ENCODE measurements at places on chromosomes 2 and 18.

DNA sequence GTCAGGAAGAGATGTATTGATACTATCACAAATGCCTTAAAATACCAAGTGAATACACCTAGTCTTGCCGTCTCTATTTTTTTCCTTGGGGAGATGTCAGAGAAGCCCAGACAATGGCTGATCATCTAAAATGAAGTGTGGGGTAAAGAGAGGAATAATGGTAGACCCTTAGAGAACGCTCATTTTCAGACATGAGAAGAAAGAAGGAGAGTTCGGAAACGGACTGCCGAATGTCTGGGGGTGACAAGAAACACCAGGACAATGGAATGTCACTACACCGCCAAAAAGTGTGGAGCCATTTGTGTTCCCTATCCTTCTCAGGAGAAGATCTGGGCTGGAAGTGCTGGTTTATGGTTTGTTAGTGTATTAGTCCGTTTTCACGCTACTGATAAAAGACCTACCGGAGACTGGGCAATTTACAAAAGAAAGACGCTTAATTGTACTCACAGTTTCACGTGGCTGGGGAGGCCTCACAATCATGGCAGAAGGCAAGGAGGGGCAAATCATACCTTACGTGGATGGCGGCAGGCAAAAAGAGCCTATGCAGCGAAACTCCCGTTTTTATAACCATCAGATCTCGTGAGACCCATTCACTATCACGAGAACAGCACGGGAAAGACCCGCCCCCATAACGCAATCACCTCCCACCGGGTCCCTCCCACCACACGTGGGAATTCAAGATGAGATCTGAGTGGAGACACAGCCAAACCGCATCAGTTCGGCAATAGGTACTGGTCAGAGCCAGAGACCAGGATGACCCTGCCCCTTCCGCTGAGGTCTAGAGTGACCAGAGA lies 743.7 kb downstream of the GALR1 start:
- DNase-seq = no peak

DNA sequence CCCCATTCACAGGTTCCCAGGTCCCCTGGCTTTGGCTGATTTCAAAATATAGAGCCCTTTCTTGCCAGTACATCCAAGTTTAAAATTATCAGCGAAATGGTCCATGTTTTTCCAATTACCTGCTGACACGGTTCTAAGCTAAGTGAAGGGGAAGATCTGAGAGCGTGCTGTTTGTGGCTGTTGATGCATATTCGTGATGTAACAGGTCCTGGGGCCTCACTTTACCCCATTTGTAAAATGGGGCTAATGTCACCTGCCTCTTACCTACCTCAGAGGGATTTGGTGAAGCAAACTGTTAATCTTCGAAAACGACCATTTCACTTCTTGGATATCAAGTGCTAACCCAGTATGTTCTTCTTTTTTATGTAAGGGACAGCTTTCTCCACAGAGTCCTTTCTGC lies 33.0 kb downstream of the SLC1A4 start:
- no peak for DNase-seq

- DNase-seq = no peak
Measured at GRCh38 chr2:129178356-129178755, 801.1 kb upstream of the RAB6C start.

DNA sequence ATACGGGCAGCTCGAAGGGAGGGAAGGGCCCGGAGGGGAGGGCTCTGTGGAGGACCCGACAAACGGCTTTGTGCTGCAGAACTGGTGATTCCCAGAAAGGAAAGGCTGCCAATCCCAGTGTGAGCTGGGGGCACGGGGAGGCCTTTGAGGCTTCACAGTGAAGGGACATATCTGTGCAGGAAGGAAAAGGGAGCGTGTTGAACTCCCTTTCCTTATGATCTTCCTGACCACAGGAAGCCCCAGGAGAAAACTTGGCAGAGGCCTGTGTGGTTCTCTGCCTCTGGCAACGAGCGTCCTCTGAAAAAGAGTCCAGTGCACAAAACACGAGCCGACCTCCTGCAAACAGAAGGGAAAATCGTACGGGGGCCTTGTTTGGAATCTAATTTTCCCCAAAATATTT lies 683.5 kb upstream of the SALL3 start:
- no peak for DNase-seq

GRCh38 chr2:62383846-62384245 lies 122.1 kb downstream of the TMEM17 start:
- DNase-seq = no peak

DNA sequence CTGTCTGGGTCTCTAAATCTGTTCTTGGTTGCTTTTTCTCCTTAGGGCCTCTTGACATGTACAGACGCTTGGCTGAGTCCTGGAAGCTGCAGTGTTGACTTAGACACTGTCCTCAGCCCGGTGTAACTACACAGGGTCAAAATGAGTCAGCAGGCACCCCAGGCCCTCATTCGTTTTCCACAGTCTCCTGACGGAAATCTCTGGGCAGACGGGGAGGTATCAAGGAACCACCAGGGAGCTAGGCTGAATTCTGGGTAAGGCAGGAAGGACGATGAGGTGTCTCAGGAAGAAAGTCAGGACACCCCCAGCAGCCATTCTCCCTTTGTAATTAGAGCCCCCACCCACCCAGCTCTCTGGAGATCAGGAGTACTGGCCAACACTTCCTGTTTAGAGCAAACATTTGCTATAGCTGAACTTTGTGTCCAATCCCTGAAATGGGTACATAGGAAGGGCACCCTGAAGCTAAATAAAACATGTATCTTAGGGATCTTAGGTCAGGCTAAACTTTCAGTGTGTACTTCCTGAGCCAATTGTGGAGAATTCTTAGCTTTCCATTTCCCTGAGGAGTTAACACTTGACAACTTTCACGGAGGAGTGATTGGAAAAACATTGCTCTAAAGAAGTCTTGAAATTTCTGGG lies 23.9 kb upstream of the EPAS1 start:
- no peak for DNase-seq

DNA sequence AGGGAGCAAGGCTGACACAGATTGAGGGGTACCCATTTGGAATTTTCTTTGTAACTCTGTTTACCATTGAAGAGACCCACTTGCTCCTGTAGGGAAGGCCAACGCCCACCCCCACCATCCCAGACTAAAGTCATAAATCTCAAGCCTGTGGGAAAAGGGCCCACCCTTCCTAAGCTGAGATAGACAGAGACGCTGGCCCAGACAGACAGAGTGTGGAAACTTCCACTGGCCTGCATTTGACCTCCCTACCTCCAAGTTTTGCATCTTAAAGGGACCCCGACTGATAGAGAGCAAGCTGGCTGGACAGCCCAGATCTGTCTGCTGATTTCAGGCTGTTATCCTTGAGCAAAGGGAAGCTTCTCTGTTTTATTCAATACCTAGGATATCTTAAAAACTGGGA lies 48.2 kb upstream of the SLC14A2 start:
- peak; percentile 68 for DNase-seq

DNA sequence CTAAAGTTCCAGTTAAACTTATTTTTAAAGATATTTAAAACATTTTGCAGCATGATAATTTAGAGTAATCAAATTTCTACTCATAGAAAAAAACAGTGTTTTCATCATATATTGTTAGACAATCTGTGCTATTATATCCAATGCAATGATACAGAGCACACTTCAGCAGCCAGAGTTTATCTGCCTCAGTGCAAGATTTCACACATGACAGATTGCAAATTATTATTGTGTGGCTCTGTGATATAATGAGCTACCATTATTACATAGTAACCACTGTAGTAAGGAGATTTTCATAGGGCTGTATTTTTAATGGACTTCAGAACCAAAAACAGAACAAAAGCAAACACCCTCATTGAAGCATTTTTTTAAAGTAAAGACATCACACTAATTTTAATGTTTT lies 762.4 kb downstream of the DSC3 start:
- no peak for DNase-seq

GRCh38 chr2:178193823-178194599 lies at the start of gene OSBPL6:
OSBPL6 (plus strand) TSS chr2:178194512; CDS start chr2:178306185, 111,673 bp downstream.
- DNase-seq = peak; percentile 91

- DNase-seq = no peak
Measured at GRCh38 chr2:160783474-160783873, 289.9 kb upstream of the RBMS1 start.

DNA sequence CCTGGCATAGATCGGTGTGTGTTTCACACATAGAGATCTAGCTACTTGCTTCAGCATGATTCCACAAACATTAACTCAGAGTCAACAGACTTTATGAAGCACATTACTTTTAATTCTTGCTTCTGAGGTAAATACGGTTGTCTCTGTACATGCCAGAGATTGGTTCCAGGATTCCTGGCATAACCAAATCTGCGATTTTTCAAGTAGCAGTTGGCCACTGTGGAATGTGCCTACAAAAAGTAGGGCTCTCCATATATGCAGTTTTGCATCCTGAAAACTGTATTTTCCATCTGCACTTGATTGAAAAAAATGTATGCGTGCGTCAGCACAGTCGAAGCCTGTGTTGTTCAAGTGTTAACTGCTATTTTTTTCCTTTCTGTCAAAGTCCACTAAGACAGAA lies 85.0 kb downstream of the ZAP70 start:
- no peak for DNase-seq

Data from right hindlimb (tissue), 1 donor.